ENCODE measurements at places on chromosomes 3 and 15. TPM values are rescaled to one million over a fixed set of nuclear protein-coding genes. Genes with fewer than 3 reads are reported as not detected.

The STRIT1 gene
- not detected for total RNA-seq

The GATA2 gene
- total RNA-seq = 72.7 TPM

GRCh38 chr3:177571944-177572315 lies 374.6 kb upstream of the TBL1XR1 start:
- no peak for DNase-seq

DNA sequence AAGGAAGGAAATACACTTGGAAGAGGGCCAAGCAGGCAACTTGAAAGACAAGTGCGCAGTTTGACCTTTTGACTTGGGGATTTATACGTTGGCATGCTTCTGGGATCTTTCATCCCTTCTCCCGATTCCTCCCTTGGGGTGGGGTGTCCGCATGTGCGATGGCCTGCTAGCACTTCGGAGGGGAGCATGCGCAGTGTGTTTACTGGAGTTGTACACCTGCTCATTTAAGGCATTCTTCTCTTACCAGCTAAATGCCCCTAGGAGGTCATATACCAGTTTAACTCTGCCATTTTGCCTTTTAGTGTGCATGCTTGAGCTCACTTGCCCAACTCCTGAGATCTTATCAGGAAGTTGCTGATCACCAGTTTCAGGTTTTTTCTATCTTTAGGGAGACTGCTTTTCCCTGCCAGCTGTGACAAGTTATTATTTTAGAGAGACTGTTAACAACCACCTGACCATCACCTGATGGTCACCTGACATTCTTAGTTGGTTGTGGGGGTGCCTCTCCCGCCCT lies 63.5 kb downstream of the BFSP2 start:
- no peak for DNase-seq

DNA sequence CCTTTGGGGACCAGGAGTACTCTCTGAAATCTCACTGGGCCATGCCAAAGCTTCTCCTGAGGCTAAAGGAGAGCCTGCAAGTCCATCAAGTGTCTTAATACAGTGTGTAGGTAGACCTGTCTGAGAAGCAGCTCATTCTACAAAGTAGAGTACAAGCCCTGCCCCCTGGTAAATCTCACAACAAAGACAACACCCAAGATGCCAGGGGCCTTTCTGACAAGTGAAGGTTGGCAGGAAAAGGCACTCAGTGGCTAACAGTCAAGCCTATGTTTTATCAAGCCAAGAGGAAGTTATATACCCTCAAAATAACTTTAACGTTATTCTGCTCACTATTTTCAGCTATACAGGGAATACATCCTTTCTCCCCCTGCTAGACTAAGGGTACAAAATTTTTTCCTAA lies 58.3 kb downstream of the NMNAT3 start:
- no peak for DNase-seq
